RCC 7860 (cell line): ENCODE measurements at places on chromosomes 4 and X.

GRCh38 chr4:138865765-138866164, 149.8 kb upstream of the NOCT start:
- DNase-seq = no peak

- no peak for DNase-seq
Observed at GRCh38 chr4:40164459-40164858, 32.4 kb upstream of the RHOH start.

GRCh38 chr4:73505567-73505966, 24.0 kb downstream of the AFM start:
- DNase-seq = no peak

DNA sequence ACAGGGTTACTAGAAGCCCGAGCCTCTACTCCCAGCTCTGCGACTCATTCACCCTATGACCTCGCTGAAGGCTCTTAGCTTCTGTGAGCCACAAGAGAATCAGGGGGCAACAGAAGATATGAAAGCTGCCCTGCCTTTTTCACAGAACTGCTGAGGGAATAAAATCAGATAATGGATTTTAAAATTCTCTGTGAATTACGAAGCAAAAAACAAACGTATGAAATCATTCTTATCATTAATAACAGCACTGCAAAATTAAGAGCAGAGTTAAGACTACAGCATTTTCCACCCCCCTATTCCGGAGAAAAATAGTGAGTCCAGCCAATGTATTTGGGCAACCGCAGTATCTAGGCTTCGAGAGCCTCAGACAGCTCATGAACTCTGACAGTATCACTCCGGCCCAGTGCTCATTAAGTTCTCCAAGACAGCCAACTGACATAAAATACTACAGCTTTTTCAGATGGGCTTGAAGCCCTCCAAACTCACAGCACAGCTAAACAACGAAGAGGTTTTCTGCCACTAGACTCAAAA, 33.4 kb downstream of the AFAP1 start:
- DNase-seq = no peak

- no peak for DNase-seq
Observed at GRCh38 chrX:21638311-21638710, 19.8 kb downstream of the KLHL34 start.

DNA sequence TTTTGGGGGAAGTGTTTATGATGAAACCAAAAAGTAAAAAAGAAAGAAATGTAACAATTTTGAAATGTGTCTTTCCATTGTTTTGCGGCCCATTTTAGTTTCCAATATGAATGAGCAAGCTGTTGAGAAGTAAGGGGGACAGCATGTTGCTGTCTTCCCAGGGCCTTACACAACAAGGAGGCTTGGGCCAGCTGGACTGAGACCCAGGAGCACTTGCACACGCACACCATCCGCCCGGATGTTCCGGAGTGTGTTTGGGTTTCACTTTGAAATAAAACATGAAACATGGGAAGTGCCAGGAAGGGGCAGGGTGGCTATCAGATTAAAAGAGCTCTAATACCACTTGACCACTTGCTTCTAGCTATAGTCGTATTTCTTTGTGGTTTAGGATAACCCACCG, 144.4 kb downstream of the NHS start:
- no peak for DNase-seq

DNA sequence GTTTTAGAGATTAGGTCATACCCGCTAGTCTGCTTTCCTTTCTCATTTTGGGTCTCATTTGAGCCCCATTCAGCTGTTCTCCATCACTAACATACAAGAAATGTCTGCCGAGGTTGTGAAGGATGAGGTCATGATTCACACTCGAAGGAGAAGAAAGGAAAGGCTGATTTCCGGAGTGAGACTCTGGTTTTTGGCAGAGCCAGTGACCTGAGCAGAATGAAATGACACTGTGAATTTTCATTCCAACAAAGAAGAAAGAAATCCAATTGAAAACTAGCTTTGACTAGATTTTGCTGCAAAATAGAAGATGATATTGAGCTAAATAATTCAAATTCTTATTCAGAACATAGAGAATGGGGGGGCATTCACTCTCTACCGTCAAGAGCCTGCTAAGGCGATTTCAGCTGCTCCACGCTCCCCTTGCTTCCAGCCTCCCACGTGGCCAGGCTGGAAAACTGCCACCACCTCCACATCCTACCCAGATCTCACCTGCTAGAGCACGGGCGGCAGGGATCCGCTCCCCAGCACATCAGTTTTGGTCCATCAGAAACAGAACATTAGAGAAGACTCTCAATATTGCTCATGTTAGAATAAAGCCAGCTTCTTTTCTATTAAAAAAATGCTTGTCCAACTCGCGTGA, 39.0 kb downstream of the F11 start:
- DNase-seq = no peak

- DNase-seq = no peak
Observed at GRCh38 chr4:5018096-5018495, 1.2 kb downstream of the CYTL1 start.

- DNase-seq = no peak
Observed at GRCh38 chr4:2289311-2289954, 27.5 kb upstream of the MXD4 start.

DNA sequence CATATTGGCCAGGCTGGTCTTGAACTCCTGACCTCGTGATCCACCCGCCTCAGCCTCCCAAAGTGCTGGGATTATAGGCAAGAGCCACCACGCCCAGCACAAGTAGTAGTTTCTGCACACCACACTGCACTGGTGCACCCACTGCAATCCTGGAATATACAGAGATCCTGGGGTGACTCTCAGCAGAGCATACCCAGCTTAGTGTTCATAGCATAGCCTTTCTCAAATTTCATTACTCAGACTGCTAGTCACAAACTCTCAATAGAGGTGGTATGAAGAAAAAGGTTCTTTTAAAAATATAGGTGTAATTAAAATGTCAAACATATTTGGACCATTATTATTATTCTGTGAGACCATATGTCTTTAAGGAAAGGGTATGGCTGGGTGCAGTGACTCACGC, 6.2 kb upstream of the ARHGAP10 start:
- DNase-seq = no peak

DNA sequence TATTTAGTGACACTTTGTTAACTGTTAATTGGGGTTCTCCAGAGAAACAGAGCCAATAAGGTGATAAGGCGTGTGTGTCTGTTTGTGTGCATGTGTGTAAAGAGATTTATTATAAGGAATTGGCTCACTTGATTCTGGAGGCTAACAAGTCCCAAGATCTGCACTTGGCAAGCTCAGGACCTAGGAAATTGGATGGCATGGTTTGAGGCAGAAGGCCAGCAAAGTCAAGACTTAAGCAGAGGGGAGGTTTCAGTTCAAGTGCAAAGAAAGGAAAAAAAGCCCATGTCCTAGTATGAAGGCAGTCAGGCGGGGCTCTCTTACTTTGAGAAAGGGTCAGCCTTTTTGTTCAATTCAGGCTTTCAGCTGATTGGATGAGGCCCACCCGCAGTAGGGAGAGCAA, 314.1 kb downstream of the BMPR1B start:
- DNase-seq = no peak

DNA sequence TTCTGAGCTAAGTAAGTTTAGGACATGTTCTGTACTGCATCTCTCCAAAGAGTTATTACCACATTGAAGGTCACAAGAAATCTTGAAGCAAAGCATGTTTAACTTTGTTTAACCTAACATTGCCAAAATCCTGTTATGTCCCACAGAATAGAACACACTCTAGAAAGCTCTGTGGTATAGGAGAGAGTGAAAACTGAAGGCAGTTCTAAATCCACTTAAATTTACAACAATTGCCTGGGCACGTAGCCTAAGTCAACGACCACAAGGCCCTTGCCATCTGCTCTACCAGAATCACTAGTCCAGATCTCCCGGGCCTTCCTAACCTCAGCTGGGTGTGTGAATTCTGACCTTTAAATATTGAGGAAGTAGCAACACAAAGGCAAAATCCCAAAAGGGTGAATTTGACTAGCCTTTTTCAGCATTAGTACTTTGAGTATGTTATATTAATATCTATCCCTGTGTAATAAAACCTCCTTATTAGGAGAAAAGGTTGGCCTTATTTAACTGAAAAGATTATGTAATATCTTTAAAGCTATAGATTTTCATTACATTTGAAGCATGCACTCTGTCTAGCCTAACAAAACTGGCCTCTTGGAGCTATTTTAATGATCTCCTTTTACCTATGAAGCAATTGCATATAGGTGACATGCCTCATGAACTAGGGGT, 4.5 kb upstream of the MAML3 start:
- DNase-seq = no peak

- no peak for DNase-seq
Observed at GRCh38 chrX:130120321-130120731, 10.0 kb upstream of the ELF4 start.

GRCh38 chr4:39406763-39407583, at the start of gene KLB:
Gene KLB, plus strand, starts transcription at chr4:39406930. Its CDS starts 20 bp downstream, at chr4:39406950.
- DNase-seq = peak; percentile 29

DNA sequence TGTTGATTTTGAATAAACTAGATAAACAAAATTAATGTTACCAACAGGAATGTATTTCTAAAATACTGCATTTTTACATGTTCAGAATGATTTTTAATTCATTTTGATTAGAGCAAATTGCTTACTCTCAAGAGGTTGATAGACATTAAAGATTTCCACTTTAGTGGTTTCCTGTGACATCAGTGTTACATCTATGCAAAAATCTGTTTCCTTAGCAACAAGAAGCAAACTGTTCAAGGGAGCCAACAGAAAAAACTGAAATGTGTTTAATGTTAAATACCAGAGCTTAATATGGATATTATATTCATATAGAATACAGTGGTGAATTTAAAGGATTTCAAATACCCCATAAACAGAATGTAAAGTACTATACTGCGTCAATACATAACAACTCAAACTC, 277.8 kb downstream of the GABRG1 start:
- DNase-seq = no peak

- DNase-seq = peak; percentile 27
Observed at GRCh38 chr4:39636531-39637184, 2.0 kb downstream of the SMIM14 start.

GRCh38 chrX:7542587-7543380, 300.2 kb upstream of the VCX start:
- DNase-seq = no peak

DNA sequence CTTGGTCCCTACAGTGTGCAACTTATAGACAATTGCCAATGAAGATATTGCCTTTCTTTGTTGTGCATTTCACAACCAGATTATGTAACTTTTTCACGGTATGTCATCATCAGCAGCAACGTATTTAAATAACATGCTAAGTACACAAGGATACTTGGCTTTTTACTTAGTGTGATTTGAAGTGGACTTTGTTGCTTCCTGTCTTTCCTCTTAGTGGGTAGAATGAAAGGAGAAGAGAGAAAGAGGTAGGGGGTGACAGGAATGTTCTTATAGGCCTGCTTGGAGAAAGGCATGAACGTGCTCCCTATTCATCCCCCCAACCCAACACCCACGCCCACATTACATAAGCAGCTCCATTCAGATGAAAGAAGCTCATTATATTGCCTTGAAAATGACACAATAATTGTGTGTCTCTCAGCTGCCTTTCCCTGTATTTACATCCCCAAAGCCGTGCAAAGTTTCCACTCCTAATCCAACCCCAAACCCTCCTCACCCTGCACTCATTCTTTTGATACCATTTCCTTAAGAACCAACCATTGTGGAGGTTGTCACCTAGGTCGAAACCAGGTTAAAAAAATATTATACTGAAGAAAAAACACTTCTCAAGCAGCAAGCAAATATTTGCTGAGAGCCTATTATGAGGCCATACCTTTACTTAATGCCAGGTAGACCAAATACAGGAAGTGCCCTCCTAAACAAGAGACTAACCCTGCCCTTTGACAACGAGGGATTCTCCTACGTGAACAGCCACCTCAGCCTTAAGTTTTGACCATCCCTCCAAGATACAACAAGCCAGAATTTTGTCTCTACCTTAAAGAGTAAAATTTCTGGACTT, 25.2 kb upstream of the GK start:
- DNase-seq = no peak

DNA sequence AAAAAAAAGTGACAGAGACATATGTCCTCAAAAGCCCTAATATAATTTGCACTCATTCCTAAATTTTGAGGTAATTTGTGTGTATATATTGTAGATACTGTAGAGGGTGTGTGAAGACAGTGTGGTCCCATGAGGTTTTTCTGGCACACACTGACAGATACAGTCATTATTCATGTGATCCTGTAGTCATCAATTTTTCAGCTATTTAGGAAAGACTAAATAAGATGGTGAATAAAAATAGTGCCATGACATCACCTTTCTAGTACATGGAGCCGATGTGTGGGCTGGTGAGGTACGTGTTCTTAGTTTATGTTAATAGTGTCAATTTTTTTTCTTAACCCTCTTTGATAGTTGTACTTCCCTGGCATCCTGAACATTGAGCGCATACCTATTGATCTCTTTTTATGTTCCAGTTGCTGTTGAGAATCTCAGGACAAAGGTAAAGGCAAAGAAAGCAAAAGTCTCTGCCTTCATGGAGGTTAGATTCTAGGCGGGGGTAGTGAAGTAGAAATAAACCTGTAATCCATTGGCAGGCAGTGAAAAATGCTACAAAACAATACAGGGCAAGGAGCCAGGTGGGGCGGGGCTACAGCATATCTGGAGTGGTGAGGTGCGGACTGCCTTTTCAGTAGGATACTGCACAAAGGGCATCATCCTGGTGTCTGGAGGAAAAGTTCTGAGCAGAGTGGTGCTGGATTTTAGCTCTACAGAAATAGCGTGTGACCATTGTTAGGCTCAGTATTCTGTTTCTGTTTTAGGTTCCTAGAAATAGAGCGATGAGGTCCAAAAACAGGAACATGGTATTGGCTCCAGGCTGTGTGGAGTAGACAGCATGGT, 93.8 kb downstream of the ARHGAP10 start:
- DNase-seq = no peak

GRCh38 chrX:149121206-149121920, 383.7 kb downstream of the IDS start:
- DNase-seq = no peak

DNA sequence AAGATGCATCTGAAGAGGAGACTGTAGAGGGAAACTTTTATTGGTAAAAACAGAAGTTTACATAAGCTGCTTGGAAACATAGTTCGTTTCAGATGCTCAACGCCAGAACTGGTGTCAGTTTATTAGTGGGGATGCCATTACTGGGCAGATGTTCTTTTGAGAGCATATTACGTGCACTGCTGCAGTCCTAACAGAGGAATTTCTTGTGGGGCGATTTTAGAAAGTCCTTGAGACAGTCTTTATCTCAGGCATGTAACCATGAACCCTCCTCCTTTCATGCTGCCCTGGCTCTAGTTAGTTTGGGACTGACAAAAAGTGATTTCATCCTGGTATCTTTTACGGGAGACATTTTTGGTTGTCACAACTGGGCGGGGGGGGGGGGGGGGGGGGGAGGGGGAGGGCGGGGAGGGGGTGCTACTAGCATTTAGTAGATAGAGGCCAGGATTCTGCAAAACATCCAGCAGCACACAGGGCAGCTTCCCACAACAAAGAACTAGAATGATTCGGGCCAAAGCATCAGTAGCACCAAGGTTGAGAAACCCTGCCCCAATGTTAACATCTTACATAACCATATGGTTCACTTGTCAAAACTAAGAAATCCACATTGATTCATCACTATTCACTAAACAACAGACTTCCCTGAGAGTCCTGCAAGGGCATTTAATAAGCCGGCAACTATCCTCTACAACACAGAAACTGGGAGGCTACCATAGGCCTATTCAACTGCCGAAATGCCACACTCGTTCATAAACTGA, 118.6 kb upstream of the FTHL17 start:
- no peak for DNase-seq
